ENCODE measurements at places on chromosomes 4 and X. TPM values are rescaled to one million over a fixed set of nuclear protein-coding genes. Genes with fewer than 3 reads are reported as not detected.

DNA sequence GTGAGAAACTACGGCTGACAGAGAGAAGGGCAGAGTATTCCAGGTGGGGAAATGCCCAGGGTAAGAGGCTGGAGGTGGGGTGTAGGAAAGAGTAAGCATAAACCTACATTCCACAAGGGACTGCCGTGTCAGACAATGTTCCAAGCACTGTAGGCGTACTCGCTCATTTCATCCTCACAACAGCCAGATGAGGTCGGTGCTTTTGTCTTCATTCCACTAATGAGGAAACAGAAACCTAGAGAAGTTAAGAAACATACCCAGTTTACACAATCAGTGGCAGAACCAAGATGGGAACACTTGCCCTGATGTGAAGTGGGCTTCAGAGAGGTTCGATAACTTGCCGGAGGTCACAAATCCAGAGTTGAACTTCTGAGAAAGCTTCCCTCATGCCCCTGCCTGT lies 4.6 kb downstream of the SASH3 start:
- no peaks in the 10 kb centered on the region for H3K27me3 ChIP-seq
- no peak for DNase-seq
- H3K36me3 ChIP-seq = no peaks in the 10 kb centered on the region
- H3K4me1 ChIP-seq = no peaks in the 10 kb centered on the region

- DNase-seq = no peak
- H3K27me3 ChIP-seq = no peaks in the 10 kb centered on the region
- H3K27ac ChIP-seq = no peak overlapping the region
These were observed 47.2 kb upstream of the RBPJ start for GRCh38 chr4:26273616-26273980.

- DNase-seq = no peak
- no peaks in the 10 kb centered on the region for H3K36me3 ChIP-seq
- H3K27ac ChIP-seq = no peak overlapping the region
- no peak overlapping the region for H3K4me3 ChIP-seq
- H3K4me1 ChIP-seq = no peaks in the 10 kb centered on the region
- no peaks in the 10 kb centered on the region for H3K27me3 ChIP-seq
These were observed 66.4 kb downstream of the AMMECR1 start for GRCh38 chrX:110251526-110251925.

DNA sequence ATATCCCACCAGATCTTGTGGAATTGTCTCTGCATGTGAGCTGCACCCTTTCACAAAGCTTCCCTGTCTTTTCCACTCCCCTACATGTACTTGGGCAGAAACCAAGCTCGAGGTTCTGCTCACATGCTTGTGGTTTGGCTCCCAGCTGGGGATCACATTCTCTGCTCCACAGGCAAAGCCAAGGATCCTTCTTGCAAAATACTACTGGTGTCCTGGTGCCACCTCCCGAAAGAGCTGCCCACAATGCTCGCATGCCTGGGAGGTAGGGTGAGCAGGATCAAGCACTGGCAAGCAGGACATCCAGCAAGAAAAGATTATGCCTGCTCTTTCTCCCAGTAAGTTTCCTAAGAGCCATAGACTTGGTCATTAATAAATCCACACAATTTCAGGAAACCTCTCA lies 45.1 kb upstream of the PPARGC1A start:
- H3K27ac ChIP-seq = no peak overlapping the region
- no peak overlapping the region for H3K4me3 ChIP-seq
- DNase-seq = no peak
- no peaks in the 10 kb centered on the region for H3K27me3 ChIP-seq

- no peak for DNase-seq
- no peaks in the 10 kb centered on the region for H3K36me3 ChIP-seq
- H3K27me3 ChIP-seq = no peaks in the 10 kb centered on the region
- H3K4me3 ChIP-seq = no peak overlapping the region
- no peaks in the 10 kb centered on the region for H3K4me1 ChIP-seq
- H3K27ac ChIP-seq = no peak overlapping the region
These were observed 27.1 kb upstream of the STBD1 start for GRCh38 chr4:76279462-76279861.

DNA sequence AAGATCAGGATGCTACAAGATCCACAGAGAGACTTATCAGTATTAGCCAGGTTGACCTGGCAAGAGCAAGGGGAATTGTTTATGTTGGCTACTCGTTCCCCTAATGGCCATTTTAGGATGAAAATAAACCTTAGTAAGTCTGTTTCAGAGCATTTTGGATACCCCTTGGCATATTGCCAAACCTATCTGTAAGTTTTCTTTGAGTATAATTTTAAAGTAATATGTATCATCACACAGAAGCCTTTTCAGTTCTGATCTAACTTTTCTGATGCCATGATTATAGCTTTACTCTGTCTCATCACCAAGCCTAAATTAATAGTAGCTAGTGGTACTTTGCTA lies 99.7 kb downstream of the TSPAN7 start:
- no peaks in the 10 kb centered on the region for H3K27me3 ChIP-seq
- H3K4me1 ChIP-seq = no peaks in the 10 kb centered on the region
- H3K4me3 ChIP-seq = no peak overlapping the region

- H3K4me1 ChIP-seq = no peaks in the 10 kb centered on the region
- no peak overlapping the region for H3K4me3 ChIP-seq
- H3K27ac ChIP-seq = no peak overlapping the region
- DNase-seq = no peak
These were observed 74.9 kb downstream of the MAB21L2 start for GRCh38 chr4:150656891-150657290.

GRCh38 chrX:107226757-107227156 lies 20.3 kb downstream of the DNAAF6 start:
- H3K27ac ChIP-seq = no peak overlapping the region
- H3K36me3 ChIP-seq = no peaks in the 10 kb centered on the region
- H3K4me1 ChIP-seq = peaks cover 5% of the 10 kb centered on the region
- H3K27me3 ChIP-seq = no peaks in the 10 kb centered on the region
- no peak overlapping the region for H3K4me3 ChIP-seq

Gene ADH1A
- not detected for total RNA-seq

Gene SMARCA1
- 92.6 TPM for total RNA-seq

Gene NCAPG
- total RNA-seq = 53.7 TPM

Gene SRPX2
- total RNA-seq = 65.9 TPM

Gene CCDC160
- 0.23 TPM for total RNA-seq

Gene BGN
- total RNA-seq = 0.33 TPM

Gene CLDN2
- total RNA-seq = not detected

Gene MYOZ2
- total RNA-seq = not detected

Gene RS1
- not detected for total RNA-seq
